ENCODE measurements at places on chromosomes 13 and 19. TPM values are rescaled to one million over a fixed set of nuclear protein-coding genes. Genes with fewer than 3 reads are reported as not detected.

DNA sequence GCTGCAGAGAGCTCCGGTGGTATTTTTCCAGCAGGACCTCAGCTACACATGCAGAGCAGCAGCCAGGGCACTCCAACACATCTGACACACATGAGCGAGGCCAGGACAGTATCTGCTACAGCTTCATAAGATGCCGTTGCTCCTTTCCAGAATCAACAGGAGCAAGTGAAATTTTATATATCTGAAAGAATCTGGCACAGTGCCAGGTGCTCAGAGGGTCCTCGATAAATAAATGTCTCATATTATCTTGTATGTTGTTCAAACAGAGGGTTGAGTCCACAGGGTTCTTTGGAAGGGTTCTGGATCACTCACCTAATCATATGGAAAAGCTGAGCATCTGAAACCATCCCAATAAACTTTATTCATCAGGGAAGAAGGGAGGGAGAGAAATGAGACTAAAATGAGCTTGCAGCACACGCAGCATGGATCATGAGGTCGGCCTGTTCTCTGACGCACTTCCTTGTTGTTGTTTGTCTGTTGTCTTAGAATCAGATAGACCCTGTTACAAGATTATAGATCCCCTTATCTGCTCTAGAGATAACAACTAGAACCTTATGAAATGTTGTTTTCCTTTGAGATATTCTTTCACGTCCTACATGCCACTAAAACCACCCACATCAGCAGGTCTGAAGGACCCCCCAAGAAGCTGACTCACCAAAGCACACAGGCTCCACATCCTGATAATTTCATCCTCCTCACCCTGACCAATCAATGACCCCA lies 3.2 kb upstream of the METTL21C start:
- peaks cover 7% of the 10 kb centered on the region for H3K4me1 ChIP-seq
- H3K27me3 ChIP-seq = no peaks in the 10 kb centered on the region
- H3K36me3 ChIP-seq = no peaks in the 10 kb centered on the region

The CCNE1 gene
- total RNA-seq = 15.9 TPM

GRCh38 chr13:32537580-32538142 lies 934 bp downstream of the N4BP2L2 start:
- no peaks in the 10 kb centered on the region for H3K27me3 ChIP-seq
- peak overlapping the region; percentile 62 for H3K4me3 ChIP-seq
- peak overlapping the region; percentile 97 for H3K27ac ChIP-seq

GRCh38 chr13:80141123-80141849 lies 199.6 kb downstream of the SPRY2 start:
- DNase-seq = peak; percentile 96
- no peaks in the 10 kb centered on the region for H3K36me3 ChIP-seq
- no peak overlapping the region for H3K4me3 ChIP-seq
- peak overlapping the region; percentile 74 for H3K27ac ChIP-seq
- H3K4me1 ChIP-seq = peaks cover 10% of the 10 kb centered on the region
- no peaks in the 10 kb centered on the region for H3K27me3 ChIP-seq

DNA sequence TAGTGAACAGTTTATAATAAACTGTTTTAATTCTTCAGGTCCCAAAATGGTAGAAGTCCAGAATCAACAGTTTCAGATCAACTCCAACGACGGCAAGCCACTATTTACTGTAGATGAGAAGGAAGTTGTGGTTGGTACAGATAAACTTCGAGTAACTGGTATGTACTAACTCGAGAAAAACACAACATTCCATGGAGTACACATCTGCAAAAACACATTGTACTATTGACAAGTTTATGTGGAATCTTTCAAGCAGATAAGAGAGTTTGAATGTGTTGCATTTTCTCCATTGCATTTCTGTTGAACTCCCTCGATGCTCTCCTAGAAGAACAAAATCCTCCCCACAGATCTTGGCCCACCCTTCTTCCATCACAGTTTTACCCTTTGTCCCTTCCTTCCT lies 98.5 kb downstream of the SGCG start:
- H3K4me1 ChIP-seq = no peaks in the 10 kb centered on the region
- H3K4me3 ChIP-seq = no peak overlapping the region
- no peak for DNase-seq
- no peaks in the 10 kb centered on the region for H3K36me3 ChIP-seq
- no peaks in the 10 kb centered on the region for H3K27me3 ChIP-seq
- H3K27ac ChIP-seq = no peak overlapping the region

DNA sequence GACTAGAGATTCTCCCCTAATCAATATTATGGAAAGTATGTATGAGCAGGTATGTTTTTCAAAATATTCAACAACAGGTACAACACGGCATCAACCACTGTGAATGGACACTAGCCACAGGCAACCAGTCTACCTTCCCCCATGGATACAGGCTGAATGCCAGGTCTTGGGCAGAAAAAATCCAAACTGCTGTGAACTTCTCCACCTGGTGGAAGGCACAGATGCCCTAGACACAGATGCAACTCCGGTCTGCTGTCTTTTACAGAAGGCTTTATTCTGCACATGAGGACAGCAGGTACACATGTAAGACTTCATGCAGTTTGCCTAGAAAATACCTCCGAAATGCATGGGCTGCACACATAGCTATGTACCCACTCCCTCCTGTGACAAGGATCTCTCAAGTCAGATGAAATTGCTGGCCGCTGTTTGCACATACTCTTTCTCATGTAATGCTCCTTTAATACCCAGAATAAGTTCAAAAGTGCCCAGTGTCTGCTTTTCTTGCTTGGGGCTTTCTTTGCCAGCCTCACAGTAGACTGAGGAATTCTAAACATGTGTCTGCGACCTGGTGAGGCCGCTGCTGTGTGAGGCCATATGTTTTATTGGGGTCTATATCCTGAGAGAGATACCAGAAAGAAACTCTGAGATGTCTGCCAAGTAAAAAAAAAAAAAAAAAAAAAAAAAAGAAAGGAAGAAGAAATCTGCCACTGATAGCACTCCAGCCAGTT lies 325.9 kb downstream of the FOXO1 start:
- H3K27ac ChIP-seq = no peak overlapping the region
- H3K4me1 ChIP-seq = no peaks in the 10 kb centered on the region
- DNase-seq = no peak
- no peak overlapping the region for H3K4me3 ChIP-seq

GRCh38 chr19:33132425-33132824 lies 511 bp downstream of the WDR88 start:
- H3K4me3 ChIP-seq = no peak overlapping the region
- peaks cover 6% of the 10 kb centered on the region for H3K36me3 ChIP-seq
- DNase-seq = no peak
- no peaks in the 10 kb centered on the region for H3K4me1 ChIP-seq

DNA sequence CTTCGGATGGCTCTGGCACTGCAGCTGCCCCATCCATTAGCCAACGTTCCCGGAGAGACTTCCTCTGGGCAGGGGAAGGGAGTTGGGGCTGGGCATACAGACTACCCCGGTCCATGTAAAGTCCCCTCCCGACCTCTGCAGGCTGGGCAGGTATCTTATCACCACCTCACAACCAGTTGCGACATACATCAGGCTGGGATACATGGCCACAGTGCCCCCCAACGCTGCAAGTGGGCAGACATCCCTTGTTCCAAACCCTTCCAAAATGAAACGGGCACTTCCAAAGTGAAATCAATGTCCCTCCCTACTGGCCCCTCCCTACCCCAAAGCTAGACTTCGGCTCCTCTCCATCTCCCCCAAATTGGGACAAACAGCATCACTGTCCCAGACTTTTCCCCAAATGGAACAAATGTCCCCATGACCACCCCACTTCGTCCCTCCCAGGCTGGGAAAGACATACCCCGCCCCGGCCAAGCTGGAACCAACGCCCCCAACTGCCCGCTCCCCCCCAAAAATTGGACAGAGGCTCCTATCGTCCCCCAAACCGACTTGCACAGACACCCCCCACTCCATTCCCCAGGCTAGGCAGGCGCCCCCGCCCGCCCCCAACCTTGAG lies 5.0 kb downstream of the PALM3 start:
- H3K4me3 ChIP-seq = peak overlapping the region; percentile 27
- H3K4me1 ChIP-seq = peaks cover 4% of the 10 kb centered on the region
- H3K36me3 ChIP-seq = no peaks in the 10 kb centered on the region
- peaks cover 23% of the 10 kb centered on the region for H3K27me3 ChIP-seq

DNA sequence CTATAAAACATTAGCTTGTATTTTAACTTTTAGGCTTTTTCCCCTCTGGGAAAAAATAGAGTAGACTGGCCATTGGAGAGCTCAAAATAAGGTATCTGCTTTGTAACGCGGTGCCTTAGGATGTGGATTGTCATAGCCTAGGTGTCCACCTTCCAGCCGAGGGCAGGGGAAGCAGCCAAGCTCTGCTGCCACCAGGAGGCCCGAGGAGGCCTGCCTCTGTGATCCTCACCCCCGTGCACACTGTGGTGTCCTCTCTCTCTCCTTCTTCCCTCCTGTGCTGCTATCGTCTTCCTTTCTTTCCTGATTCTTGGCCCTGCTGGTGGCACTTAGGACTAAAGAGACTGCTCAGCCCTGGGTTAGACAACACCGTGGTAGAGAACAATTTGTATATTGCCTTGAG lies 11.3 kb downstream of the HNRNPM start:
- peaks cover 35% of the 10 kb centered on the region for H3K4me1 ChIP-seq
- H3K36me3 ChIP-seq = peaks cover 12% of the 10 kb centered on the region
- H3K4me3 ChIP-seq = no peak overlapping the region
- no peaks in the 10 kb centered on the region for H3K27me3 ChIP-seq
- DNase-seq = no peak

GRCh38 chr13:94988654-94989053 lies 276.3 kb upstream of the SOX21 start:
- H3K4me1 ChIP-seq = no peaks in the 10 kb centered on the region
- no peaks in the 10 kb centered on the region for H3K27me3 ChIP-seq
- H3K4me3 ChIP-seq = no peak overlapping the region

The ZNF610 gene
- total RNA-seq = 11.5 TPM

The KIR2DL4 gene
- not detected for total RNA-seq

- H3K36me3 ChIP-seq = no peaks in the 10 kb centered on the region
- peaks cover 8% of the 10 kb centered on the region for H3K4me1 ChIP-seq
- no peak overlapping the region for H3K4me3 ChIP-seq
- H3K27me3 ChIP-seq = peaks cover 11% of the 10 kb centered on the region
Measured at GRCh38 chr19:13622766-13623715, 116.8 kb upstream of the CACNA1A start.

DNA sequence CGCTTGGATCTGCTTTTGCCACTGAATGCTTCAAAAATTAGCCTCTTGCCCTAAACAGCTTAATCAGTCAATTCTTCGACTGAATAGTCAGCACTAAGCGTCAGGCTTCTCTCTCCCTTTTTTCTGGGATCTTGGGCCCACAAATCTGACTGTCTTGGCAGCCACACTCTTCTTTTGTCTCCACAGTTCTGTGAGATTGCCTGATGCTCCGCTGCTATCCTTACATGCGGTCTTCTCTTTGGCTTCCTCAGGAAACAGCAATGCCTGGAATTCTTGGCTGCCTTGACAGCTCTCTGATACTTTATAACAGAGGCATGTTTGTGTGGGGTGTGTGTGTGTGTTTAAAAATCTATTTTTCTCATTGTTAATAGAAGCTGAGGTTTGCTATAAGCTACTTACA lies 32.6 kb downstream of the ERCC5 start:
- DNase-seq = no peak
- H3K36me3 ChIP-seq = peaks cover 26% of the 10 kb centered on the region
- no peaks in the 10 kb centered on the region for H3K27me3 ChIP-seq

DNA sequence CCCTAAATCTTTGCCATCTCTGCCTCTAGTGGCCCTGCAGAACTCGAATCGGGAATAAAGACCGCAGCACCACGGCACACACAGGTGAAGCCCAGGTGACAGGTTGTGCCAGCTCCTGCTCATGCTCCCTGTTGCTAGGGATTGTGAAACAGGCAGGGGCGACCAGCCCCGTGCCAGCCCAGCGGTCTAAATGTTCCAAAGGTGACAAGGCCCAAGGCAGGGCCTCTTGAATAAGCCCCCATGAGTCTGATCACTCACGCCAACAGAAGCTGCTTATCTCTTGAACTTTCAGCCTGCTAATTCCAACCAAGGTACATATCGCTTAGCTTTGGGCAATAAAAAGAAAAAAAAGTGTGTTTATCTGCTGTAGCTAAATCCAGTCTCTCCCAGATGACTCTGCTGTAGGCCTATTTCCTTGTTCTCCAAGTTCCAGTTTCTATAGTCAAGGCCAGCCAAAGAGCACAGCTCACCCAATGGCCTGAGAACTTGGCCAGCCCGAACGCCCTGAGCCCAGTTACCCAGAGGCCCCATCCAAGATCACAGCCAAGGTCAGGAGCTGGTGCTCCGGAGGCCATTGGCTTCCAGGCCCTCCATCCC lies 191.1 kb upstream of the GPR12 start:
- H3K4me3 ChIP-seq = no peak overlapping the region
- H3K27ac ChIP-seq = no peak overlapping the region
- DNase-seq = no peak

The COL5A3 gene
- not detected for total RNA-seq

DNA sequence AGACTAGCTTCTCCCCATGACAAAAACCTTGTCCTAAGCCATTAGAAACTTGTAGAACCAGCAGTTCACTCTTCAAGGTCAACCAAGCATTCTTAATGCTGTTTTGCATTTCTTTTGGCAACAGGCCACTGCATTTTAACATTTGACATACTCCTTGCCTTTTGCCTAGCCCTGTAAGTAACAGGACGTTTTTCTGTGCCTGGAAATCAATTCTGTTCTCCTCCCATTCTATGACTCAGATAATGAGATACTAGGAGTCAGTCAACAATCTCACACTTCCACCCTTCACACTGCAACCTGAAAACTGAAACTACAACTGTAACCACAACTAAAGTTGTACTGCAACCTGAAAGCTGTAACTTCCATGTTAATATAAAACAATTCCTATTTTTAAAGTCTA lies 268.7 kb downstream of the MZT1 start:
- no peaks in the 10 kb centered on the region for H3K27me3 ChIP-seq
- H3K4me1 ChIP-seq = peaks cover 30% of the 10 kb centered on the region
- DNase-seq = peak; percentile 11
- no peak overlapping the region for H3K4me3 ChIP-seq
- H3K27ac ChIP-seq = no peak overlapping the region

The TMEM38A gene
- 28.3 TPM for total RNA-seq

DNA sequence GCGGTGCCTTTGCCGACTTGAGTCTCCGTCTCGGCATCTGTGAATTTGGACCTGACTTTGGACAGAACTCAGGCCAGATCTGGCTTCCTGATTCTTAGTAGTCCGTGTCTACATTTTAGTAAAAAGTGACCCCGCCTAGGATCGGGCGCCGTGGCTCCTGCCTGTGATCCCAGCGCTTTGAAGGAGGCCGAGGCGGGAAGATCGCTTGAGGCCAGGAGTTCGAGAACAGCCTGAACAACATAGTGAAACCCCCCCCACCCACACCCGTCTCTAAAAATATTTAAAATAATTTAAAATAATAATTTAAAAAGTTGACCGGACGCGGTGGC lies 849 bp upstream of the TCF3 start:
- no peak overlapping the region for H3K27ac ChIP-seq
- H3K4me1 ChIP-seq = no peaks in the 10 kb centered on the region
- peak overlapping the region; percentile 21 for H3K4me3 ChIP-seq
- no peaks in the 10 kb centered on the region for H3K27me3 ChIP-seq
- H3K36me3 ChIP-seq = no peaks in the 10 kb centered on the region

- no peaks in the 10 kb centered on the region for H3K27me3 ChIP-seq
- no peak overlapping the region for H3K4me3 ChIP-seq
- H3K36me3 ChIP-seq = no peaks in the 10 kb centered on the region
- DNase-seq = peak; percentile 3
Measured at GRCh38 chr13:21541980-21542379, 62.0 kb downstream of the MICU2 start.

The OR7A5 gene
- total RNA-seq = not detected

The MAU2 gene
- total RNA-seq = 78.5 TPM

The FOSB gene
- total RNA-seq = 0.88 TPM
